ENCODE measurements at places on chromosomes 16 and 17.
A peak's percentile ranks its signal among the peaks of the same experiment; 100 is the strongest.

- DNase-seq: no peak
Observed at GRCh38 chr17:57627591-57627990, 117.5 kb downstream of the CCDC182 start.

GRCh38 chr17:13835151-13835550, 233.4 kb upstream of the HS3ST3A1 start:
- no peak for DNase-seq

- DNase-seq: peak; percentile 79
Observed at GRCh38 chr16:58499615-58500351, at the start of gene NDRG4. NDRG4 (plus strand) TSS chr16:58500143; CDS start chr16:58500249, 106 bp downstream.

- DNase-seq: peak; percentile 74
Observed at GRCh38 chr17:42459256-42459800, 650 bp downstream of the ATP6V0A1 start.

DNA sequence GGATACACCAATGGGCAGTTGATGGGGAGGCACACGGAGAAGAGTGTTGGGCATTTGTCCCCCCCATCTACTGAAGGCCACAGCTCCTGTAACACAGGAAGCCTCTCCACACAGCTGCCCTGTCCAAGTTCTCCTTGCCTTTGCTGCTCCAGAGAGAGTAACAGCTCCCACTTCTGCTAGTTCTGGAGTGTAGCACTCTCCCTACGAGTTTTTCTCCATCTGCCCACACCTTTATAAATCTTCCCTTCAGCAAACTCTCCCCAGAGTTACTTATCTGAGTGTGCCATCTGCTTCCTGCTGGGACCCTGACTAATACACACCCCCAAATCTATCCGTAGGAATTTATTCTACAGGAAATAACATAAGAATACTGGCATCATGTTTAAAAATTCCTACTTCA, 42.6 kb upstream of the ERN1 start:
- no peak for DNase-seq

DNA sequence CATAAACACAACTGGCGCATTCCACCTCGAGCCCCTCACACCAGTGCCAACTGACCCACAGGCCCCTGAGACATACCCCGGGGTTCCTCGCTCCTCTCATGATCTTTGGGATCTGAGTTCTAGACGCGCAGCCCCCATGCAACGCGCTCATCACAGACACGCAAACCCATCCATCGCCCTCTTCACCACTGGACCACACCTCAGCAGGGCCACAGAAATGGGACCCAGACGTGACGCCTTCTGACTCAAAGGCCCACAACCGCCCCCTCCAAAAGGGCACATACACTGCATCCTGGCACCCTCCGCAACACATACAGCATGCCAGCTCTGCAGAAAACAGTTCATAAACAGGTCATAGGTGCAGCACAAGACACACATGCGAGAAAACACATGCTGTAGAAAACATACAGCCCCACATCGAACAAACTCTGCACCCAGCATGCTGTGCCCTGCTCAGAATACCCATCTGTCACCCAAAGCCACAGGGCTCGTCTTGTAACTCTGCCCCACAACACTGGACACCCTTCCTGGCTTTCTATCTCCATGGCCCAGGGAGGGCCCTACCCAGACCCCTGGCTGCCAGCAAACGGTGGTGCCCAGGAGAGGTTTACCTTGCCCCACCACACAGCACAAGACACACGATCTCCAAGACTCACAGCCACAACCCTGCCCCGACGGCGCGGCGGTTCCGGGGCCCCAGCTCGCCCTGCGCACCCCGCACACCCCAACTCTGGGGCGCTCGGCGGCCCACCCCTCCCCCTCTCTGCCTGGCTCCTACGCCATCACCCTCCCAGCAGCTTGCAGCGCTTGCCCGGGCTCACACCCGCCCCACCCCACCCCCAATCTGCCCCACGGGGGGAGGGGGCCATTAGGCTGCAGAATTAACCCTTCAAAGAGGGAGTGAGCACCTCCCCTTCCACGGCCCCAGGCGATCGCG, 887 bp downstream of the ZBTB4 start:
- peak; percentile 41 for DNase-seq

DNA sequence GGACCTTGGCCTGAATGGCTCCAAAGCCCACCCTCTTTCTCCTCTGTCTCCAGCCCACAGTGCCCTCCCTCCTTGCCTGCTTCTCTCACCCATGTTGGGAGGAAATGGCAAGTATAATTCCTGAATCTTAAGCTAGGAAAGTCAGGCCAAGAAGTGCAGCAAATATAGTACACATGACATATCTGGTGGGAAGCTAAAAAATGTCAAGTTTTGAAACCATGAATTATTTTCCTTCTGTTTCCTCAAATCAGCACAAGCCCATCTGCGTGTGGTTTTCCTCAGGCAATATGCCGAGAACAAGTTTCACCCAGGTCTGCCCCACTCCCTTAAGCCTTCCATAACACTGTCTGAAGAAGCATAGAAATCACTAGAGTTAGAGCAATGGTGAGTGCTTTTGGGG, 502.8 kb upstream of the CDH11 start:
- DNase-seq: peak; percentile 38

DNA sequence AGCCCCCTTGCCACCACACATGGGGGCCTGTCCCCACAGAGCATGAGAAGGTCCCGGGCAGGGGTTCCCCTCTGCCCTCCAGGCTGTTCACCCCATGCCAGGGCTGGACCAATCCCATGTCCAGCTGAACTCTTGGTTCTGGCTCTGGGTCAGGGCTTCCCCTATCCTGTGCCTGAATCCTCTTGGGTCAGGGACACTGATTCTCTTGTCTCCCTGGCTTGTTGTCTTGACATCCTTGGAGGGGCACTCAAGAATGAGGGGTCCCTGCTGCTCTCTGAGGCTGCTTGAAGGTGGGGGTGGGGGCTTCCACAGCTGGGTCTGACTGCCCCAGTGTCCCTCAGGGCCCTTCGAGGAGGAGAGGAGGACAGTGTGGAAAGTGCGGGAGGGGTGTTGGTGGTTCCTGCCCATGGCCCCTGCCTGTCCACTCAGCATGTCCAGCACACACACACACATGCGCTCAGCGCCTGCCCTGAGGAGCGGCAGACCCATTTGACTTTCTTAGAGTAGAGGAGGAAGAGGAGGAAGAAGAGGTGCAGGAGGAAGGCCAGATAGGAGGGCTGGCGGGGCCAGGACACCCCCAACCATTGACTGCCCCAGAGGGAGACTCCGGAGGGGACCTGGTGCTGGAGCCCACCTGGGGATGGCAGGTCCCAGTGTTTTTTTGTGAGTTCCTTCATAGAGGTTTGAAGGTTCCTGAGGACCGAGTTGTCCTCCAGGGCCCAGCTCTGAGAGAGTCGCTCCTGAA, 47.0 kb downstream of the TNFRSF13B start:
- no peak for DNase-seq

GRCh38 chr17:32142857-32143526, 690 bp downstream of the RHOT1 start:
- peak; percentile 63 for DNase-seq

GRCh38 chr16:21263640-21264570, 14.2 kb downstream of the CRYM start:
- DNase-seq: peak; percentile 76

- DNase-seq: no peak
Observed at GRCh38 chr16:52491216-52491615, 55.7 kb downstream of the TOX3 start.

DNA sequence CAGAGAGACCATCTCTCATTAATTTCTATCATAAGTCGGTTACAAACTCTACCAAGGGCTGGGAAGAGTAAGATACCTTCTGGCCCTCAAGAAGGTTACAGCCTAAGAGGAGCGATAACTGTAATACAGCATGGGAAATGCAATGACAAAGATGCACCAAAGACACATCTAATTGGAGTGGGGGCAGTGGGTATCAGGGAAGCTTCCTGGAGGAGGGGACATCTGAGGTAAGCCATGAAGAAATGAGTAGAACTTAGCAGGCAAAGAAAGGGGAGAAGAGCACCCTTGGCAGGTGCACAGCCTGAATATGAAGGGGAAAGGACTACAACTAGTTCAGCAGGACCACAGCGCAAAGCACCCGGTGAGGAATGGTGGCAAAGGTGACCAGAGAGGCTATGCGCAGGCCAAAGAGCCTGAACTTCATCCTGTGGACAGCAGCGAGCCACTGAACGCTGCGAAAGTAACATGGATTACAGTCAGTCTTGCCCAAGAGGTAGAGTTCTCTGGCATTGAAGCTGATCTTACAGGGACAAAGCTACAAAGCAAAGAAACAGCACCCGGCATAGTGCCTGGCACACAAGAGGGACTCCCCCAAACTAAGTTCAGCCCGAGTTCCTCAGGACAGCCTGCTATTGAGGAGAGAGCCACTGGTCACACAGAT, 2.8 kb downstream of the TBC1D10B start:
- no peak for DNase-seq

GRCh38 chr16:54090602-54091001, 196.0 kb downstream of the IRX3 start:
- no peak for DNase-seq

DNA sequence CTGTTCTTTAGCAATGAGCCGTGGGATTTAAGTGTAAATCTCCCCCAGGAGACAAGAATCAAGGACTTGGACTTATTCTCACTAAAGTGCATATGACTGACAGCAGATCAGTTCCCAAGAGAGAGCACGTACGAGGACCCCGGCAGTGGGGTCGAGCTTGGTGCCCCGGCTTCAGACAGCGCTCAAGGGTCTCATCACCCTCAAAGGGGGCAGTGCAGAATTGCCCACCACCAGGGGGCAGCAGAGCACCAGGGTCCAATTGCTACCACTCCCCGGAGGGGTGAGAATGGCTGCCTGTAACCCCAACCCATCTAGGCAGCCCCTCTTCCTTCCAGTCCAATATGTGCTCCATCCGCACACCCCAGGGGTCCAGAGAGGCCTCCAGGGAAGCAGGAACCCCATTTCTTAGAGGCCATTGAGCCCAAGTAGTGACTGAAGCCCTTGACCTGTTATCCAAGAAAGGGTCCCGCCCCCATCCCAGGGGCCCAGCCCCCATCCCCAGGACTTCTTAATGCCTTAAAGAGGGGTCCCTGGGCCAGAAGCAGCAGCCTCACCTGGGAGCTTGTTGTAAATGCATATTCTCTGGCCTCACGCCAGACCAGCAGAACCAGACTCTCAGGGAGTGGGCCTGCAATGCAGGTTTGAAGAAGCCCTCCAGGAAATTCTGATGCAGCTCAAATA, 86.1 kb downstream of the ZDHHC7 start:
- DNase-seq: peak; percentile 46

DNA sequence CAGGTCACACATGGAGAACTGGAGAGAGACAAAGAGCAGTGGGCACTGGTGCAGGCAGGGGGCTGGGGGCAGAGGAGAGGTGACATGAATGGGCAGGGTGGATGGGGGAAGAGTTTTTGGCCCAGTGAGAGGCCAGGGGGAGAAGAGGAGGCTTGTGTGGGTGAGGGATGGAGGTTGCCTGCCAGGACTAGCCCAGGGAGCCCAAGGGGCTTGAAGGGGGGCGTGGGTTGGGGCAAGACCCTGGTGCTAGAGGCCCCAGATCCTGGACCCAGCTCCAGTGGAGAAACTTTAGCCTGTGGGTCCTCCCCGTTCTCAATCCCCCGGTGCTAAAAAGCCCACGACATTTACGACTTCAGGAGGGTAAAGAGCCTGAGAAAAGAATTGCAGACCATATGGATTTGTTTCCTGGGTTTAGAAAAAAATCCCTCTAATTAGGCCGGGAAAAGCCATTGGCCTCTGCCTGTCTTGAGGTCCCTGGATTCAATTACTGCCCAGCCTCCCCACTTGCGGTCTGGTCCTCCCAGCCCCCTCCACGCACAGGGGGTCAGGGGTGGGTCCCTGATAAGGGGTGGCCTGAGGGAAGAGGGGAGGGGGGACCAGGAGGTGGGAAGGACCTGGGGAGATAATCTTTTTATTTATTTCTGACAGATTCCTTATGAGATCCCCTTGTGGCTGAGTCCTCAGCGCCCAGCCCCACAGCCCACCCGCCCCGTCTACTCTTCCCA, 33.0 kb downstream of the NGFR start:
- no peak for DNase-seq

DNA sequence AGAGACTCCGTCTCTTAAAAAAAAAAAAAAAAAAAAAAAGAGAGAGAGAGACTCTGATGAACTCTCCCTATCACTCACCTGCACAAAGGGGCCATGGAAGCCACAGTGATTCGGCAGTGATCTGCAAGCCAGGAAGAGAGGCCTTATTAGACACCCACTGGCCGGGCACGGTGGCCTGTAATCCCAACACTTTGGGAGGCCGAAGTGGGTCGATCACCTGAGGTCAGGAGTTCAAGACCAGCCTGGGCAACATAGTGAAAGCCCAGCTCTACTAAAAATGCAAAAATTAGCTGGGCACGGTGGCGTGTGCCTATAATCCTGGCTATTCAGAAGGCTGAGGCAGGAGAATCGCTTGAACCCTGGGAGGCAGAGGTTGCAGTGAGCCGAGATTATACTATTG, 198.5 kb upstream of the WSCD1 start:
- DNase-seq: no peak

GRCh38 chr16:83661656-83662055, 146.1 kb upstream of the HSBP1 start:
- no peak for DNase-seq

- no peak for DNase-seq
Observed at GRCh38 chr17:15908378-15908777, 36.6 kb upstream of the ADORA2B start.

GRCh38 chr17:31453896-31454295, 62.4 kb downstream of the RAB11FIP4 start:
- DNase-seq: no peak

GRCh38 chr17:69344939-69345338, 18.0 kb upstream of the ABCA5 start:
- no peak for DNase-seq

DNA sequence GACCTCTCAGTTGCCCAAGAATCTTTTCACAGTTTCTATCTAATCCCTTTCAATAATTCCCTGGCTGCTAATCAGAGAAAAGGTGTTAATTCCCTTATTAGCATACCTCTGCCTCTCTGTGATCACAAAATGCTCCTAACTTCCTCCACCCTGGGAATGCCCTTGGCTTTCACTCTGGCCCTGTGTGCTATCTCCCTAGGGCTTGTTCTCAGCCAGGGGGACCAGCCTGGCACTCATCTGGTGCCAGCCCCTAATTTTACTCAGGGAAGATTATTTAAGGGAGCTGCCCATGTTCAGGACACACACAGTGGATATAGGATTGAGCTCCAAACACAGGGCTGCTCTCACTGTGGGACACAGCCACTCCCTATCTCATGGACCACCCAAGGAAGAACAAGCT, 225.2 kb downstream of the GRIN2A start:
- no peak for DNase-seq

DNA sequence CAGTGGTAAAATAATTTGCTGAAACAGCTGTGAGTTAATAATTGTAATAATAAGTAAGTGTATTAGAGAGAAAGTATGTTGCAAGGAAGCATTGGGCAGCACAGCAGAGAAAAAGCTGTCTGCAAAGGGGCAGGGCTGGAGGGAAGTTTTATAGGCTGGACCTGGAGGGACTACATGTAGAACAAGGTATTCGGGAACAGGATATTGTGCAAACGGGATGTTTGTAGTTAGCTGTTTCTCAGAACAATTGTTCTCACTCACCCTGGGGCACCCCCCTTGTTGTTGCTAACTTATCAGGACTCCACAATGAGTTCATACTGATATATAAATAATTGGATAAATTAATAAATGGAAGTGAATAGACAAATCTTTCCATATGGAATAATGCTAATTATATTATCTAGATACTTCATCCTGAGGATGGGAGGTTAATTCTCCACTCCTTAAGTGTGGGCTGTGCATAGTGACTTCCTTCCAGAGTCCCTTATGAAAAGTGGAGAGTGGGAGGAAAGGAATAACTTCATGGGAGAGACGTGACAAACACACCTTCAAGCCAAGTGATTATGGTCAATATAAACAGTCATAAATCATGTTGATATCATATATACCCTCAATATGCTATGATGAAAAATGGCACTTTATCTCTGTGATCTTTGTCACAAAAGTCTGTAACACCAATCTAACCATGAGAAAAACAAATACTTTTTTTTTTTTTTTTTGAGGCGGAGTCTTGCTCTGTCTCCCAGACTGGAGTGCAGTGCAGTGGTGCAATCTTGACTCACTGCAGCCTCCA, 85.4 kb downstream of the PPM1E start:
- DNase-seq: no peak
